Right renal pelvis (tissue), 4 donors: ENCODE measurements at places on chromosomes 6 and 20.

DNA sequence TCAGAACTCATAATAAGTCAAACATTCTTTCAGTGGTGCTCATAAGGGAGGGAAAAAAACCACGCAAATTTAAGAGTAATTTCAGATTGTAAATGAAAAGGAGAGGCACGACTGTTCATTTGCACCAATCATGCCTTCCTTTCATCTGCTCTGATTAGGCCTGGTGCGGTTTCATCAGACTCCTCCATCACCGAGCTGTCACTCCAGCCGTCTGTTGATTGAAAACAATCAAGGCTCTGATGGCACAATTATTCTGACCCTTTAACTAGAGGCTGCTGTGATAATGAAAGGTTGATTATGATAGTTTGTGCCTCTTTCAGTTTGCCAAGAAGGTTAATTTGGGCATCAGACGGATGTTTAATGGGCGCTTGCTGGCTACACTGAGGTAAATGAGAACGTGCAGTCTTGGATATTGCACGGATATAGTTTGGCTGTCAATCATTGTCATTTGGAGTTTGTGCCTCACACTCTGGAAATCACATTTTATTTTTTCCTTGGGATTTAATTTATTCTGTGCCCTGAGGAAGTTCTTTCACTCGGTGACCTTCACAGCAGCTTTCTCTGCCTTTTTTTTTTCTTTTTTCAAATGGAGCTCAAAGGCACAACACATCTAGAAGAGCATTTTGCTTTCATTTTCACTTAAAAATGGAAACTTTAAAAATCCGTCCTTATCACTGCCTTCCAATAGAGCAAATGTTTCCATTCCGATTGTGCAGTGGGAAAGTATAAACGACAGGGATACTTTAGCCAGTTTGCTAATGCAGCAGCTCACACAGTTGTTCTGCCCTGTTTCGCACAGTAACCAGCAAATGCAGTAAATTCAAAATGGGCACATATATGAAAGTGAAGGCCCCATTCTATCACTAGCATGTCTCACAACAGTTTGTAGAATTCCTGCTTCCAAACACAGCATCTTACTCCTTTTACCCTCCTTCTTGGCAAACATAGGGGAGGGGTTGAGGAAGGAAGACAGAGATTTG lies 172.8 kb downstream of the KLHL32 start:
- no peak for DNase-seq

- DNase-seq = no peak
Observed at GRCh38 chr6:127907960-127908640, 7.2 kb upstream of the THEMIS start.

DNA sequence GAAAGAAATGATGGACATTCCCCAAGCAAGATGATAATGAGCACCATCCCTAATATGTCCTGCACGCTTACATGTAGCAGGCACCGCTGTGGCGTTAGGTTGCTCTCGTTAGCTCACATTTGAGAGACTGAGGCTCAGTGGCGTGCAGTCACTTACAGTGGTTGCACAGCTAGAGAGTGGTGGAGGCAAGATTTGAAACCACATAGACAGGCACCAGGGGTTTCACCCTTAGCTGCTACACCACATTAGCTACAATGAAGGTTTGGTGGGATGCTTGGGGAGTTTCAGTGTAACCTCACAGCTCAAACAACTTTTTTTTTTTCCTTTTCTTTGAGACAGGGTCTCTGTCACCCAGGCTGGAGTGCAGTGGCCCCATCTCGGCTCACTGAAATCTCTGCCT lies 3.7 kb downstream of the COX4I2 start:
- no peak for DNase-seq

DNA sequence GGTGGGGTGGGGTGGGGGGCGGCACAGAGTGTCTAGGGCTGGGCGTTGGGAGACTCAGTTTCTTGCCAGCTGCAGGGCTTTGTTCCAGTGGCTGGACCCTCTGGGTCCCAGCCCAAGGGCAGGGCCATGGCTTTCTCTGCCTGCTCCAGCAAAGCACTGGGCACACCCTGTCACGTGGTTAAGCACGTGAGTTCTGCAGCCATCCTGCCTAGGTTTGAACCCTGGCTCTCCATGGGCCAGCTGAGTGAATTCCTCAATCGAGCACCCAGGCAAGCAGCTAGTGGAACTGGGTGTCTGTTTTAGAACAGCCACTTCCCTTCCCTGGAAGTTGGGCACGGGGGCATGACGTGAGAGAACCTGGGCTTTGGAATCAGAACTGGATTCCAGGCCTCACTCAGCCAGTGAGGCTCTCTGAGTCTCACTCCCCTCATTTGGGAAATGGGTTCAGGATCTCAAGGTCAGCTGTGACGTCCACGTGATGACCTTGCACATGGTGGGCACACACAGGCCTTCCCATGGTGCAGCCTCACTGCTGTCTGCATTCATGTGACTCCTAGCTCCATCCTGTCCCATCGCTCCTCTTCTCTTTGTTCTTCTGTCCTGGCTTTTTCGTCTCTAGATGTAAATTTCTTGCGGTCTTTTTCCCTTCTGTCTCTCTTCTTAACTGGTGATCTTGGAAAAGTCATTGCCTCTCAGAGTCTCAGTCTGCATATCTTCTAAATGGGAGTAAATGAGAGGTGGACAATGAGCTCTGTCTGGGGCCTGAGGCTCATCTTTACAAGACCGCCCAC lies 45.9 kb downstream of the NOL4L start:
- DNase-seq = no peak

DNA sequence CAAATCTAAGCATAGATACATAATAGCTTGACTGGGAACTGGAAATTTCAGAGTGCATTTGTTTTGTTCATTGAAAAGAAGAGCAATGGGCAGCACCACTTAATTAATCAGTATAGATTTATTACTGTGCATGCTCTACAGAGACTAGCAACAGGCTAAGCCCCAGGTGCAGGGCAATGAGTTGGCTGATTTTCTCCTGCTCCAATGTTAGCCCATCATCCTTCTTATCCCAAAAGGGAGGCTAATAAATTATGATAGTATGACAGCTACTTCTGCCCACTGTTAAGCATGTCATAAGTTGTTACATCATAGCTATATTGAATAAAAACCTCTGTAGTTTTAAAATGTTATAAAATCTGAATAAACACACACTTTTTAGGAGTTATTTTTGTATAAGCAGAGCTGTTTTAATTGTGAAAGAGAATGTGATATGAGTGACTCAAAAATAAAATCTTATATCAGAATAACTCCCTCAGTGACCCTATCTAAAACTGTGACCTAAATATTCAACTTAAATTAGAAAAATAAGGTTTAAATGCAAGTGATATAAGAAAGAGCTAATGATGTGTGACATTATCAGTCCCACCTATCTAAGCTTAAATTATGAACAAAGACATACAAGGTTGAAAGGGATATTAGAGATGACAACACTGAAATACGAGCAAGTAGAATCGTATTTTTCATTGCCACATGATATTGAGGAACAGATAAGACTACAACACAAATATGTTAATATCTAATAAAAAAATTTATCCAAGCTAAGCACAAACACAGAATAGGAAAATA lies 967.3 kb upstream of the ADGRB3 start:
- DNase-seq = no peak

DNA sequence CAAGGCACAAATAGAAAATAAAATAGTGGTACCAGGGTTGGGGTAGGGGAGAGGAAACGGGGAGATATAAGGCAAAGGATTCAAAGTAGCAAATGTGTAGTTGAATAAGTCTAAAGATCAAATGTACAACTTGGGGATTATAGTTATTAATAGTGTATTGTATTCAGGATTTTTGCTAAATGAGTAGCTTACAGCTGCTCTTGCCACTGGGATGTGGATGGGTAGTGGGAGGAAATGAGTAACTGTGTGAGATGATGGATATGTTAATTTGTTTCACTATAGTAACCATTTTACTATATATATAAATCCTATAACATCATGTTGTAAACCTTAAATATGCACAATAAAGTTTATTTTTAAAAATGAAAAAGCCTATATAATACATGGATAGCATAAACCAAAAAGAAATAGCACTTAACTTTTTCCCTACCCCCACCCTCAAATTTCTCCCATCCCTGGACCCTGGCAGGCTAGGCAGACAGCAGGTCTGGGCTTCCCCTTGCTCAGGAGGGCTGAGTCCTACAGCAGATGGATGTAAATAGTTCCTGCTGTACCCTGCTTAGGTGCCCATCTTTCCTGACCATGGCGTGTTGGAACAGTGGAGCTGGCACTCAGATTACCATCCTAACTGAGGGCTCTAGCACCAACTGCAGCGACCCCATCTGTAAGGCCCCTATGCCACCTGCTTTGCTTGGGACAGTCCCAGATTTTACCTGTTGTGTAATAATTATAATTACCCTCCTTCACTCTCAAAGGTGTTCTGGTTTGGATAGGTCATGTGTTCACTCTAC lies 28.6 kb upstream of the PBOV1 start:
- DNase-seq = no peak

DNA sequence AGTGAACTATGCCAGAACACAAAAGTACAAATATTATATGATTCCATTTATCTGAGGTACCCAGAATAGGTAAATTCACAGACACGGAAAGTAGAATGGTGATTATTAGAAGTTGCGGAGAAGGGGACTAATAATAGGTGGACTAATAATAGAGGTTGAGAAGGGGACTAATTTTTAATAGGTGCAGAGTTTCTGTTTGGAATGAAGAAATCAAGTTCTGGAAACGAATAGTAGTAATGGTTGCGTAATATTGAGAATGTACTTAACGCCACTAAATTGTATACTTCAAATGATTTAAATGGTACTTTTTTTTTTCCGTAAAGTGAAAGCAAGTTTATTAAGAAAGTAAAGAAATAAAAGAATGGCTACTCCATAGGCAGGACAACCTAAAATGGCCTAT lies 33.2 kb downstream of the B4GALT5 start:
- no peak for DNase-seq

DNA sequence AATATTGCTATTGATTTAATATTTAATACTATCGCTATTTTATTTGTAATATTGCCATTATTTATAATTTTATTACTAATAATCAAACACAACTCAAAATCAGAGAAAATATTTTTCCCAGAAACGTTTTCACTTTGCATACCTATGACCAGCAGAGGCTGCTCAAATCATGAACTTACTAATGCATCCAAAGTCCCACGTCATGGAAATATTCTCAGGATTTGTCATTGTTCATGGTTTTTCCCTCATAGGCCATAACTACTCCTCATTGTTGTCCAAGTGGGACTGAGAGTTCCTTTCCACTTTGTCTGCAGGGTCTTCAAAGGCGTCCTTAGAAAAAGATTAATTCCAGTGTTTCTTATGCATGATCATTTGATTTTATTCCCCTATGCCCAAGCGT lies 344.8 kb downstream of the THBS2 start:
- no peak for DNase-seq

DNA sequence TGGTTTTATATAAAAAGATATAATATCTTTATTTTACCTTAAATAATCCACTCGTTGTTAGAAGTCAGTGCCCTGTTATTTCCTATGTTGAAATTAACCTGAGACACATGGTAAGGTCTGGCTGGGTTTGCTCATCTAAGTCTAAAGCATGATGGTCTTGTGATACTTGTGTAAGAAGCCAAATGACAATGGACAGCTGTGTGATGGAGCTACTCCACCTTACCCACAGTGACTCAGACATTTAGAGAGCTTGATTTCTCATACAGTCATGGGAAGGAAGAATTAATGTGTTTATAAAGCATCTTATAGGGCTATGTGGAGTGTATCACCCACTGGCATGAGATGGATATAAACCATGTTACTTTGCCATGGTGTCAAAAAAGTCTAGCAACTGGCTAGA lies 11.7 kb downstream of the CTCFL start:
- no peak for DNase-seq

DNA sequence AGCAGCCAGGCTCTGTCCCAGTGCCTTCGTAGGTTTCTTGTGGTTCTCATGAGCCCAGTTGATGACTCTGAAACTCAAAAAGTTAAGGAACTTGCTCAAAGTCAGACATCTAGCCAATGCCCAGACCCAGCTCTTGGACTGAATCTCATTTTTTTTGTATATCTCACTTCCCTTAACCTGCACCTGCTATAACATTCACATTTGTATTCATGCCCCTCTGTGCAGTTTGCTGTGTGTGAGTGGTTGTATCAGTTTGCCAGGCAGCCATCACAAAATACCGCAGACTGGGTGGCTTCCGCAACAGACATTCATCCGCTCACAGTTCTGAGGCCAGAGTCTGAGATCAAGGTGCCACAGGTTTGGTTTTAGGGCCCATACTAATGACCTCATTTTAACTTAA lies 49.9 kb downstream of the IPCEF1 start:
- DNase-seq = no peak

GRCh38 chr20:63015662-63016361 lies 9.0 kb upstream of the BHLHE23 start:
- no peak for DNase-seq

DNA sequence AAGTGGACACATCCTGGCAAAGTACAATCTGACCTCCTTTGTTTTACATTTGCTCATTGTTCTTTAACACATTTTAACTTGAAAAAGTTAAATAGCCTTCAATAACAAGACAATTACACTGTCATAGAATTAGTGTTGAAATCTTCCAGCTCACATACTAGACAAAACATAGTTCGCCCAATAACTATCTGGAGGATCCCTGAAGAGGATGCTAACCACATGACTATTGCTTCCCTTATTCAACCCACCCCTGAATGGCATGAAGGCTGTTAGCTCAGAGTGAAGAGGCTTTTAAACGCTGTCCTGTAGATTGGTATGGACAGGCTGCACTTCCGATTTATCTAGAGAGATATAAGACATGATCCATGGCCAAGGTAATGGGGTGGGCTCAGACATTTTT lies 15.0 kb upstream of the DSE start:
- DNase-seq = no peak

GRCh38 chr6:7629321-7629720 lies 39.3 kb downstream of the SNRNP48 start:
- DNase-seq = no peak

GRCh38 chr6:87722540-87723169 lies 20.6 kb upstream of the AKIRIN2 start:
- DNase-seq = no peak

- no peak for DNase-seq
Observed at GRCh38 chr6:106736502-106736901, 107.1 kb downstream of the QRSL1 start.

GRCh38 chr20:20273286-20273685 lies 94.6 kb upstream of the INSM1 start:
- DNase-seq = no peak

DNA sequence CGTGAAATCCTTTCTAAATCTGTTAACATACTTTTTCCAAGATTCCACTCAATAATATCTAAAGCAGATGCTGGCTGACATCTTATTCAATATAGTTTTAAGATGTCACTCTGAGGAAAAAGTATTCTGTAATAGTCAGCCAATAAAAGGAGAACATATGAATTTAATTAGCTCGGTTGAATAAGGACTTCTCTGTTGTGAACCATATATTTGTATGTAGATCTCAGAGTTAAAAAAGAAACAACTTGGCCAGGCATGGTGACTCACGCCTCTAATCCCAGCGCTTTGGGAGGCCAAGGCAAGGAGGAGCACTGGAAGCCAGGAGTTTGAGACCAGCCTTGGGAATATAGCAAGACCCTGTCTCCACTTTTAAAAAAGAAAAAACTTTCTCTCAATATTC lies 7.4 kb upstream of the CD24 start:
- DNase-seq = no peak

DNA sequence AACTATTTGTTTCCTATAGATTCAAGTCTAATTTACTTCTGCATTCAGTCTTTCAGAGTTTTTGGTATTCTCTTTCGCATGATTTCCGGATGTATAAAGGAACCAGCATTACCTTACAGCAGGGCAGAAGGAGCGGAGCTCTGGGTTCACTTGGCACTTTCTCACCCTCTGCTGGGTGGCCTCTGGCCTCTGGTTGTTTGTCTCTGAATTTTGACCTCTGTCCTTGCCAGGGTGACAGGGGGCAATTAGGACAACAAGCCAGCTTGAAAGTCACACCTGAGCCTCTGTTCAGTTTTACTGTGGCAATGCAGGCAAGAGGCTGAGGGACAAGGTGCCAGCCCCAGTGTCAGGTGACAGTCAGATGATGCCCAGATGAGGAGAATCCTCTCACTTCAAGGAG lies 69.4 kb upstream of the KIF25 start:
- no peak for DNase-seq
